Mesothelial cell of epicardium (in vitro differentiated cells): ENCODE measurements at places on chromosomes 5 and 9.

DNA sequence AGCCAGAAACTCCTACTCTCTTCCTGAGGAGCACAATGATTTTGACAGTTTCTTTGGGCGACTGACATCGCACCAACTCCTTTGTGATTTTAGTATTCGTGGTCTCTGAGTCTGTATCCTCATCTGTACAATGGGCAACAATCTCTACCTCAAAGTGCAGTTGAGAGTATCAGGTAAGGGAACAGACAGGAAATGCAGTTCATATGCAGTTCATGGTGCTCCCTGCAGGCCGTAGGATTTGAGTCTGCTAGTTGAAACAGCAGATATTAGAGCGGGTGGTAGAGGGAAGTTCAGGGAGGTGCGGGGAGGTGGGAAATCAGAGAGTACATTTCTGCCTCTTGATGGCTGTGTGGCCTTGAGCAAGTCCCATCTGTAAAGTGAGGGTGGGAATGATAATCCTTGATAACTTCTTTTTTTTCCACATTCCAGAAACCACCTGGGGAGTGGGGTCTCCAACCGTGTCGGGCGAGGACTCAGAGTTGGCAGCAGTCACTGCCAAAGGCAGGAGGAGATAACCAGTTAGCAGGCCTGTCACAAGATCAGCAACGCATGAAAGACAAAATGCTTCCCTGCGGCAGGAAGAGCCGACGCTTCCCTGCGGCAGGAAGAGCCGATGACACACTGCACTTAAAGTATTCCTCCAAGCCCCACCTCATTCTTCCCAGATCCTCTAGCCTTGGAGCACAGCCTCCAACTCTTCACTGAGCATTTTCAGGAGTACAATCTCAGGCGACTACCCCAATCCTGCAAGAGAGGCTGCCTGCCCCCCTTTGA is 6.0 kb upstream of the NEK6 start:
- DNase-seq = no peak

DNA sequence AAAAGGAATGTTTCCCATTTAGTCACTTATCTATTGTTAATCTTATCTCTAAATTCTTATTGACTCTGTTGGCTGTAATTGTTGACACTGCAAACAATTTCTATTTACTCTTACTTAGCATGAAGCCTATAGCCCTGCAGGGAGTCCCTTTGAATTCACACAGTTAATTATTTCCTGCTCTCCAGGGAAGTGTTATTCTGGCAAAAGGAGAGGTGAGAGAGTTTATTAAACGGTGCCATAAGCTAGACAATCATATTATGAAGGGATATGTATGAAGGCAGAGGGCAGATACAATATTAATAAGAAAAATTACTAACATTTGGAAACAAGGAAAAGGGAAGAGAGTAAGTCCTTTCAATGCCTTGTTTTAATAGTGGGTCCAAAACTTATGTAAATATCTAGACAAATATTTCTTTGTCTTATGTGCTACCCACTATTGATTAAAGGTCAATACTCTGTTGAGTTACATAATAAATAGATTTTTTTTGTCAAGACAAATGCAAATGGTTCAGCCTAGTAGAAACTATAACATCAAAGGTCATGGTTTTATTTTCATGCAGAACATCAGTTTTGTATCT is 107.1 kb downstream of the CDH18 start:
- no peak for DNase-seq

- DNase-seq = no peak
These were observed 430.2 kb downstream of the DMAC1 start for GRCh38 chr9:7369384-7369821.

- DNase-seq = no peak
These were observed 366.9 kb downstream of the DMRTA1 start for GRCh38 chr9:22813529-22813928.

DNA sequence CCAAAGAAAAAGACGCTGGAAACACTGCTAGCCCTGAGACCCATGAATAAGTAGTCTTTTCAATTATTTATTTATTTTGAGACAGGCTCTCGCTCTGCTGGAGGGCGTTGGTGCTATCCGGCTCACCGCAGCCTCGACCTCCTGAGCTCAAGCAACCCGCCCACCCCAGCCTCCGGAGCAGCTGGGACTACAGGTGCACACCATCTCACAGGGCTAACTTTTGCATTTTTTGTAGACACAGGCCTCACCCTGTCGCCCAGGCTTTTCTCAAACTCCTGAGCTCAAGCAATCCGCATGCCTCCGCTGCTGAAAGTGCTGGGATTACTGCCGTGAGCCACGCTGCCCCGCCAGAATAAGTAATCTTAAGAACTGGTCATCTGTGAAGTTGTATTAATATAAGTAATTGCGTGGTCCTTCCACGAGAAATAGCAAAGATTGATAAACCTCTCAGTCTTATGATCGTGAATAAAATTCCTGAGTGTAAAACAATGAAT is 1.6 kb downstream of the ANXA2R start:
- DNase-seq = no peak

GRCh38 chr9:37531699-37532098 is 44.5 kb downstream of the FBXO10 start:
- DNase-seq = no peak

DNA sequence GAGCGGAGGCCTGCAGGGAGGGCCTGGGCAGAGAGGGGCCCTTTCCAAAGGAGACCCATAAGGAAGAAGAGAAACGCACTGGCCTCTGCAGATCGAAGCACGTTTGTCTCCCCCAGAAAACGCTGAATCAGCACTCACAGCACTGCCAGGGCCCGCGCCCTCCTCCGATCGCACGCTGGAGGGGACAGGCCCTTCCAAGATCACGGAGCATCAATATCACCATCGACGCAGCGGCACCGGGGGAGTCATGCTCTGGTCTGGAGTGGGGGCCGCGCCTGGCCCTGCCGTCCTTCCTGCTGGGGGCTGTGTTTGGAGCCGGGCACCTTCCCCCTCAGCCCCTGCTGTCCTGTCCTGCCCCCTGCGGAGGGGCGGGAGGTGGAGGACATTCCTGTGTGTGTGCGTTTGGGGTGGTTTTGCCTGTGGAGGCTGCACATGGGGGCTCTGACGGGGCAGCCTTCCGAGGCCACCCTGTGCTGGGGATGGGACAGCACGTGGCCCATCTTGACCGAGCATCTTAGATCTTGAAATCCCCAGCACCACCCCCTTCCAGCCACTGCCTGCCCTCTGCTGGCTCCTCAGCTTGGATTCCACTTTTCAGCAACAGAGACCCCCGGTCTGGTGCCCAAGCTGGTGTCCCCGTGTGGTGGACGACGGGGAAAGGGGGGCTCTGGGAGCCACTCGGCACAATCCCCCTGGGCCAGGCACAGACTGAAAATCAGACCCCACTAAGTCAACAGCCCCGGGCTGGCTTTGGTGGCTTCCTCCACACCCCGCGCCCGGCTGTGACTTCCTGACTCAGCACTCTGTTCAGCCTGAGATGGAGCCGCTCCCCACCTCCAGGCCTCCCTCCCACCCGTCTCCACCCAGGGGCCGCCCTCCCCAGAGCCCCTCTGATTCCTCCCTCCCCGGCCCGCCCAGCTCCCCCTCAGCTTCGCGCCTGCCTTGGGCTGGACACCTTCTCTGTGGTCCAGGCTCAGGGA is 8.3 kb downstream of the TMEM250 start:
- DNase-seq = no peak

DNA sequence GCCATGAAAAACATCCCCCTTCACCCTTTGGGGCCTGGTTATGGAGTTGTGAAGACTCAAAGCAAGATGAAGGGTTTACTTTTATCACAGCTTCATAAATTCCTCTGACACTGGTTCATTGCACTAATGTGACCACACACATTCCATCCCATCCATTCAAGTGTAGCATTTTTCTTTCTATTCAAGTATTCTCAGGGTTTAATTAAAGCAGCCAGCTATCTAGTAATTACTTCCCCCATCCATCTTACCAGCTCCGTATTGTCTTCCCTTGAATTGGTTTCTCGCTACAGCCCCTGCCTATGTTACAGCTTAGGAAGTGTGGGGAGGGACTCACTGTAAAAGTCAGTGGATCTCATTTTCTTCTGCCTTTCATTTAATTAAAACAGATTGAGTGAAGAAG is 387.0 kb upstream of the RFX3 start:
- DNase-seq = no peak

- DNase-seq = no peak
These were observed 13.5 kb upstream of the IQGAP2 start for GRCh38 chr5:76389513-76390154.

DNA sequence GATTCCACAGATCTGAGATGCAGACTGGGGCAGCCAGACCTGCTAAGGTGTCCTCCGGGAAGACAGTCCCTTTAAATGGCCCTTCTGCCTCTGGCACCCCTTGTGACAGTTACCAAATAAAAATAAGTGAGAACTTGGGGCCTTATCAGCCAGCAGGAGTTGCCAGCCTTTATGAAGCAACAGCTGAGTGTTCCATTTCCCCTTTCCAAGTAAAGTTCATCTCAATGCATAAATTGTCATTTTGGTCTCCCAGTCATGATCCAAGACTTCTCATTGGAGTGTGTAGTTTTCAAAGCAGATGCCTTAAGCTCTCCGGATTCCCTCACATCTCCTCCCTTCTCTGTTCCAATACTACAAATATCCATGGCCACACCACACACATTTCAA is 4.1 kb downstream of the PTCH1 start:
- DNase-seq = no peak

DNA sequence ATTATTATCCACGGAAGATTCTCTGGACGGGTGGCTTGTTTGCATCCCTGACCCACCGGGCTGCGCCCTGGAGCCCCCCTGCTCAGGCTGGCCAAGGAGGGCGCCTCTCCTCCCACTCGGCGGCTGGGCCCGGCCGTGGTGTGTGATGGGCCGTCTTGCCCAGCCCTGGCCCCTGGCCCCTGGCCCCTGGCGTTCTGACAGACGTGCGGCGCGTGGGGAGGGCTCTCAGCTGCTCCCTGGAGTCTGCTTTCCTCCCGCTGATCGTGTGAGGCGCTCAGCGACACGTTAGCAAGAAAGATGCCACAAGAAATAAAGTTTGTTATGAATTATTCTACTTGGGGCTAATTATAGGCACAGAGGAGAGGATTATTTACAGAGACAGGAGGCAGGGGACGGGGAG is 33.3 kb downstream of the UNC5A start:
- no peak for DNase-seq

- DNase-seq = no peak
These were observed 68.0 kb downstream of the HINT1 start for GRCh38 chr5:131096774-131097710.

DNA sequence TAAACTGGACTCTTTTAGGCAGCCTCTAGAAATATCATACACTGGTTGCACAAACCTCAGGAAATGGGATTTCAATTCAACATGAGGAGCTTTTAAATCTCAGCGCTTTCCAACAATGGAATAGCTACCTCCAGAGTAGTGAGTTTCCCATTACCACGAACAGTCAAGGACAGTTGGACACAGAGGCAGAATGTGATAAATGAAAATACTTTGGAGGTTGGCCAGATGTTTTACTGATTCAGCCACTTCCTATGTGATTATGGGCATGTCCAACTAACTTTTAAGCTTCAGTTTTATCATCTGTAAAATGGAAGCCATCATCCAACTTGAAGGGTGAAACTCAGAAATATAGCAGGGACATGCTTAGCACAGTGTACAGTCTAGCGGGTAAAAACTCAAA is 2.1 kb downstream of the FBXW2 start:
- DNase-seq = no peak

GRCh38 chr5:17379100-17379951 is 118.7 kb upstream of the TAF11L2 start:
- no peak for DNase-seq

- no peak for DNase-seq
These were observed 248.9 kb downstream of the ADAMTSL1 start for GRCh38 chr9:18722882-18723281.

GRCh38 chr5:173229966-173230689 is 4.9 kb downstream of the NKX2-5 start:
- DNase-seq = no peak

DNA sequence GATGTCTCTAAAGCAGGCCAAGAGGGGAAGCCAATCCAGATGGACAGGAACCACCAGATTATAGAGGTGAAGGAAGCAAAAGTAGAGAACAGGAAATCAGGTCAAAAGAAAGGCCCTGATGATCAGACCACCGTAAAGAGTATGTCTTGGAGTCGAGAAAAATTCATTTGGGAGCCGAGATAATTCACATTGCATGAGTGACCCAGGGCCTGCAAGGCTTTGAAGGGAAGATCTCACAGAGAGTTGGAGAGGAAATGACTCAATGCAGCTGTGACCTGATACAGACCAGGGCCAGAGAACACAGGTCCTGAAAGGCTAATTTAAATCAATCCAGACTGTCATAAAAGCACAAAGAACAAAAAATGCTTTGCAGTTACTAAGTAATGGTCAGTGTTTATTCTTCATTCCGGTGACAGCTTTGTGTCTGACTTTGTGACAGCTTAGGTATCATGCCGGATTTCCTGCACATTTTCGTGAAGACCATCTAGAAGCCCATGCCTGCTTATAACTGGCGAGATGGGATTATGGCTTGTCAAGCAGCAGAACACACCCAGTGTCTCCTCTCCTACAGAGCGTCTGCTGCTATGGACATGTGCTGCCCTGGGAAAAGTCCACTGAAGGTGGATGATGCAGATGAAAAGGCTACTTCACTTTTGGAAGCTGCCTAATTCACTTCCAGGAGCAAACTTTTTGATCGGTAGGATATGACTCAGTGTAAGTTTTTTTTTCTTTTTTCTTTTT is 5.8 kb upstream of the ACTBL2 start:
- no peak for DNase-seq

DNA sequence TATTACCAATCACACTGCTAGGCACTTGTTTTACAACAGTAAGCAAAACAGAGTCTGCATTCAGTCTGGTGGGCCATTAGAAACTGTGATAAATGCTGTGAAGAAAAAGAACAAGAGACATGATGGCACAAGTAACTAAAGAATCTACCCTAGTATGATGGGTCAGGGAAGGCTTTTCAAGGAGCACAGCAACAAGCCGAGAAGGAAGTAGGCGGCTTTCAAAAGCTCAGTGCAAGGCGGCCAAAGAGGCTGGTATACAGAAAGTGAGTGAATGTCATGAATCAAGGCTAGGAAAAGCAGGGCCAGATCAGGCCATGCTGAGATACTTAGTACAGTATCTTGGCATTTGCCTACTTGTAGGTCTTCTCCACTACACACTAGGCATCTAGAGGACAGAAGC is 76.4 kb downstream of the ECPAS start:
- DNase-seq = no peak

- DNase-seq = no peak
These were observed 66.7 kb downstream of the IRX1 start for GRCh38 chr5:3662344-3662743.

GRCh38 chr5:14204785-14205321 is 61.7 kb downstream of the TRIO start:
- no peak for DNase-seq

GRCh38 chr5:143759396-143760130 is 52.4 kb upstream of the HMHB1 start:
- no peak for DNase-seq

DNA sequence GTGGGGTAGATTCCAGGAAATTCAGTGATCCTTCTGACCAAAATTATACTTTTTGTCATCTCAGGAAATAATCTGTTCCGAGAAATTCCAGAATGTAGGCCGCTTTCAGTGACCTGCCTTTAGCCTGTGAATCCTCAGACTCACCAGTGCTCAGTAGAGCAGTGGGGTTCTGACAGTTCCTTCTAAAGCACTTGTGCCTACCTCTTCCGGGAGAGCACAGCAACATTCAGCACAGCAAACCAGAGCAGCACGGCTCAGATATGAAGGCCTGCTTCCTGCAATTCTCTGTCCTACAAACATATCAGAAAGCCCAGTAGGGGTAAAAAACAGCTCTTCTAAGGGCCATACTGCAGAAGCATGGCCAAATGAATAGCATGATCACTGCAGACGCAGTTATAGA is 15.0 kb downstream of the FANCC start:
- DNase-seq = no peak
